Activated T-helper 1 cell treated with Interleukin-2 at 50 U/mL for 16 hours (primary cell): ENCODE measurements at places on chromosomes 7 and 10.

DNA sequence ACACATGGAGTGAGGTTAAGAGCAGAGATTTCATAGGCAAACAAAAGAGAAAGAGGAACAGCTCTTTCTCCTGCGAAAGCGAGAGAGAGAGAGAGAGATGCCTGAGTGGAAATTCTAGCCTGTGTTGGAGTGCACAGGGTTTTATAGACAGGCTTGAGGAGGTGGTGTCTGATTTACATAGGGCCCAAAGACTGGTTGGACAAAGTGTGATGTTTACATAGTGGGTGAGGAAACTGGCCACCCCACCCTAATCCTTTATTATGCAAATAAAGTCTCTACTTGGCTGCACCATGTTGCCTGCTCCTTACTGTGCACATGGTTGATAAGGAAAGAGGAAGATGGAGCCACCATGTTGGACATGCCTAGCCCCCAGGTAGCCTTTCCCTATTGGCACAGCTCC, 967.8 kb upstream of the SORCS1 start:
- DNase-seq, result no peak

DNA sequence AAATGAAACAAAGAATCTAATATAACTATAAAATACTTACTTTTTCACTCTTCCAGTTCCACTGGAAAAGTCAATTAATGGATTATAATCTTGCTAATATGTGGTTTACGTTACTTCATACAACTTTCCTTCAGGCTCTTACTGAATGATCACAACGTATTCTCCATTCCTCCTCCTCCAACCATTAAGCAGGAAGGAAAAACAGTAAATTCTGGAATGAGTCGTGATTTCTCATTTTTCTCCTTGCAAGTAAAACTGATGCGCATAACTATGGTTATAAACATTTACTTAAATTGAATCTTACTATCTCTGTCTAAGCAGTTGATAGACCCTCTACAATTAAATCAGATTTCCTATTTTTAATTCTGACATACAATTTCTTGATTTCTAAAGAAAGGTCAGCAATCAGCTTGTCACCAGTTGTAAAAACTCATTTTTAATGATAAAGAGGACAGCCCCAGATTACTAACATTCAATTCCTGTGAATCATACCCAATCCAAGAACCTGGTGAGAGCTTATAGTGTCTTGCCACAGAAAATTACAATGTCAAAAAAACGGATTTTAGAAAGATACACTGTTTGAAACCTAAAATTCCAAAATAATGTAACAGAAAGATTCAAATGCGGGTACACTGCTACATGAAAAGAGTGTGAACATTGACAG, 64.3 kb downstream of the EZH2 start:
- no peak for DNase-seq

GRCh38 chr10:132467464-132468149, 70.0 kb upstream of the INPP5A start:
- no peak for DNase-seq

- no peak for DNase-seq
These were observed 7.4 kb downstream of the ZNF487 start for GRCh38 chr10:43444323-43444722.

- DNase-seq, result no peak
These were observed 111.3 kb downstream of the ITGB8 start for GRCh38 chr7:20441991-20442441.

DNA sequence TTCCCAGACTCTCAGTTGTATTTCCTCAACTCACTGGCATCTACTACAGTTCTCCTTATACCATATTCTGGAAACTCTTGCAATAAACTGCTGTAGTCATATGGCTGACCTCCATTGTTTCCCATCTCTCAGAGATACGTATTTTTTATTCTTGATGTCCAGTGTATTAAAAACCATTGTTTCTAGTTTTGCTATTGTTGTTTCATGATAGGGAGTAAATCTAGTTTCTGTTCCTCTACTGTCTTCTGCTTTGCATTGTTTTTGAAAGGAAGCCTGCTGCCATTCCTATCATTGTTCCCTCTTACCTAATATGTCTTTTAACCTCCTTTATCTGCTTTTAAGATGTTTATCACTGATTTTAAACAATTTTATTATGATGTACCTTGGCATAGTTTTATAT, 255.0 kb downstream of the ADK start:
- DNase-seq, result no peak
